Activated CD8-positive, alpha-beta memory T cell treated with anti-CD3 and anti-CD28 coated beads, Interleukin-2, amount 50 U/mL, for 48 hours (primary cell): ENCODE measurements at places on chromosomes 5 and 9.

DNA sequence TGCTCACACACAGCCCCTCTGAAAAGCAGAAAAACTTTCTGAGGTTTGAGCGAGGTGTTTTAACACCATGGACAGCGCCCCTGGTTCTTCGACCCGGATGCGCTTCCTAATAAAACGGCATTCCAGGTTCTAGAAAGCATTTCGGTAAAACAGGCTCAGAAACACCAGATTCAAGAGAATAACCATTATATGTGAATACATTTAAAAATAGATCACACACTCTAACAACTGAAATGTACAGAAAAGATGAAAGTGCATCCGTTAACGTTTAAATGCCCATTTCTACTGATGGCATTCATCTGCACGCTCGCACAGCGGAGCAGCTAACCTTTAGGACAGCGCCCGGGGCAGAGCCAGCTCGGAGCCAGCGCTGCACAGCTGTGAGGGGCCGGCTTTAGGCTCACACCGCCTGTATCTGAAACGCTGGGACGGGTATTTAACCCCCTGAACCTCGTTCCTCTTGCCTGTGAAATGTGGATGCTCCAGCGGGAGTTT is 26.3 kb upstream of the TENT4A start:
- no peak for DNase-seq

DNA sequence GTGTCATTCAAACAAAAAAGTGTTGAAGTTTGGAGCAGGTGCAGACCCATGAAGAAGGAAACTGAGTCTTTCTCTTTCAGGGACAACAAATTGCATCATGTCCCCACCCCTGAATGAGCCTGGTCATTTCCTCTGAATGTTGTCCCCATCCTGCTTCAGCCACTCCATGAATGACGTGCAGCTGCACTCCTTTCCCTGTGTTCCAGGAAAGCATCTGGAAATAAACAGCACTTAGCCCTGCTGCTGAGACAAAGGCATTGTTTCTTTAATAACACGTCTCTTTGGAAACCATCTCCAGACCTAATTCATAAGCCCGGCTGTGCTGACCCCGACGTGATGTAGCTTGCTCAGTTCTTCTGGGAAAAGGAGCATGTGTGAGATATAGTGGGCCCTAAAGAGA is 682.3 kb downstream of the BRINP1 start:
- no peak for DNase-seq

- no peak for DNase-seq
Measured at GRCh38 chr9:120158221-120158620, 421.7 kb downstream of the CDK5RAP2 start.

GRCh38 chr5:124909734-124910133 is 163.3 kb upstream of the ZNF608 start:
- no peak for DNase-seq

DNA sequence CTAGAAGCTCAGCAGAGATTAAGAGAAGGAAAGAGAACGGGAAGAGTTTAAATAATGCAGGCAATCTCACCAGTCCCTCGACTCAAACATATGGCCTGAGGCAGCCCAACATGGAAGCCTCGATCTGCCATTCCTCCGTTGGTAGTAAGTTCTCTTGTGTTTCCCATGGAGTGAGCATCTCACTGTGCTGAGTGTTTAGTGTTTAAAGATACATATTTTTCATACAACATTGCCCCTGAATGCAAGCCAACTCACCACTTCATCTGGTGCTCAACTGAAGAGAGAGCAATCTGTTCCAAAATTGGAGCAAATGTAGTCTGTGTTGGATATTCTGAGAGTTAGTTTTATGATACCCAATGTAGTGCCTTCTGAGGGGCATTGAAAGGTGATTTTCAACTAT is 171.5 kb upstream of the ATP10B start:
- DNase-seq, result no peak

GRCh38 chr9:95096807-95097206 is 220.7 kb downstream of the FANCC start:
- no peak for DNase-seq

GRCh38 chr9:75992482-75993206 is 102.2 kb downstream of the PCSK5 start:
- DNase-seq, result no peak

- no peak for DNase-seq
Measured at GRCh38 chr5:62653864-62654575, 75.4 kb downstream of the LRRC70 start.

GRCh38 chr5:126732716-126733115 is 44.2 kb upstream of the LMNB1 start:
- no peak for DNase-seq
